IMR-90 (cell line): ENCODE measurements at places on chromosomes 11 and 22. TPM values are rescaled to one million over a fixed set of nuclear protein-coding genes. Genes with fewer than 3 reads are reported as not detected.
A peak's percentile ranks its signal among the peaks of the same experiment; 100 is the strongest.

The SAA1 gene
- total RNA-seq: not detected in 2 replicates

The OR52E8 gene
- not detected in 2 replicates for total RNA-seq

The C22orf31 gene
- total RNA-seq: not detected in 2 replicates

The AMBRA1 gene
- 16.7 and 18.3 TPM in 2 replicates for total RNA-seq

The RIMBP3C gene
- 0.28 and 0.36 TPM in 2 replicates for total RNA-seq

The SYTL2 gene
- total RNA-seq: 45.2 and 59.4 TPM in 2 replicates

The OR6X1 gene
- total RNA-seq: not detected in 2 replicates

The CARD18 gene
- not detected in 2 replicates for total RNA-seq

The FOLR2 gene
- total RNA-seq: not detected in 2 replicates

The APOA5 gene
- total RNA-seq: not detected in 2 replicates

GRCh38 chr22:46045459-46046298 is 68.7 kb upstream of the WNT7B start:
- H3K4me1 ChIP-seq: peaks cover 20% of the 10 kb centered on the region
- H3K27ac ChIP-seq: no peak overlapping the region
- H3K4me3 ChIP-seq: peak overlapping the region; percentile 53
- DNase-seq: no peak
- no peaks in the 10 kb centered on the region for H3K27me3 ChIP-seq

- H3K27me3 ChIP-seq: no peaks in the 10 kb centered on the region
- H3K27ac ChIP-seq: peak overlapping the region; percentile 66
- peak; percentile 98 for DNase-seq
- no peak overlapping the region for H3K4me3 ChIP-seq
Measured at GRCh38 chr11:120547811-120548681, 36.5 kb downstream of the GRIK4 start.

GRCh38 chr11:93024369-93024768 is 54.9 kb downstream of the MTNR1B start:
- peak; percentile 27 for DNase-seq
- no peaks in the 10 kb centered on the region for H3K36me3 ChIP-seq
- H3K4me1 ChIP-seq: peaks cover 14% of the 10 kb centered on the region
- no peak overlapping the region for H3K4me3 ChIP-seq

DNA sequence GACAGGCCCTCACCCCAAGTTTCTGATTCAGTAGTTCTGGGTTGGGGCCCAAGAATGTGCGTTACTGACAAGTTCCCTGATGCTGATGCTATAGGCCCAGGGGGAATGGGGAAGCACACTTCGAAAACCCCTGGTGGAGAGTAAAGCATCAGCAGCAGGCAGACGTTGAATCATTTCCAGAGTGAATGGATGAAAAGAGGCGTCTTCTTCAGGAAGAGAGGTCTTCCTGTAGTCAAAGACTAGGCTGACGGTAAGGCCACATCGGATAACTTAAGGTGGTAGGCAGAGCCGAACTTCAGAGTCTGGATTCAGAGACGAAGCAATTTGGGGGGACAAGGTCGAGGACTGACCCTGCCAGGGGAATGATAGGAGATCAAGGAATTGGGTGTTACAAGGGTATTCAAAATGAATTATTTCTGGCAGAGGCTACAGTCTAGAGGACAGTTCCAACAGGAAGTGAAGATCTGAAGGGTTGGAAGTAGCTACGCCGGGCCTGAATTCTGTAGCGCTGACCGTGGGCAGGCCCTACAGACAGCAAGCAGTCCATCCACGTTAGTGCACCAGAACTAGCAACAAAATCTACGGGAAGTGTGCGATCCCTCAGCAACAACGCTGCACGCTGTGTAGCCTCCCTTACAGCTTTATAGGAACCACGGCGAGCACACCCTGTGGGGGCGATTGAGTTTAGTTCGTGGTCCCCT is 862 bp upstream of the CENATAC start:
- peak overlapping the region; percentile 62 for H3K27ac ChIP-seq

GRCh38 chr22:40709752-40710413 is 30.6 kb downstream of the MCHR1 start:
- H3K27ac ChIP-seq: peak overlapping the region; percentile 95
- peaks cover 13% of the 10 kb centered on the region; the same call in 1 of the 2 replicates for H3K4me1 ChIP-seq
- peak; percentile 84 for DNase-seq
- no peaks in the 10 kb centered on the region for H3K27me3 ChIP-seq

DNA sequence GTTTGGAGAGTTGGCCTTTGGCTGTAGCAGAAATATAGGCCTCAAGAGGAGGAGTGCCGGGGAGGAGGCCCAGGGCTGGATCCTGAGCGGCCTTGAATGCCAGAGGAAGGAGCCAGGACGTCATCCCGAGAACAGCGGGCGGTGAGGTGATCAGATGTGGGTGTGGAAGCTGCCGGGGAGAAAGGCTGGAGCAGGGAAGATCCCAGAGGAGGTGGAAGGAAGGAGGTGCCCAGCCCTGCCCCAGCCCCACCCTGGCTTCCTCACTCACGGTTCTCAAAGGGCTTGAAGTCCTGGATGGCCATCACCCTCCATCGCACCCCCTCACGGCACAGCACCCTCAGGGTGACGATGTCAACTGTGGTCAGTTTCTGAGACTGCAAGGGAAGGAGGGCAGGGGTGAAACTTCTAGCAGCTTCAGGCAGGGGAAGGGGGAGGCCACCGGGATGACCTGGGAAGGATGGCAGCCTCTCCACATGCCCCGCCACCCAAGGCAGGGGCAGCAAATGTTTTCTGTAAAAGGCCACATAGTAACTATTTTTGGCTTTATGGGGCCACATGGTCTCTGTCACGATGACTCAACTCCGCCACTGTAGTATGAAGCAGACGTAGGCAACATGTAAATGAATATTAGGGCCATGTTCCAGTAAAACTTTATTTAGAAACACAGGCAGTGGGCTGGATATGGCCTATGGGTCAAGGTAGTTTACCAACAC is 10.7 kb downstream of the IL2RB start:
- no peaks in the 10 kb centered on the region for H3K36me3 ChIP-seq
- no peak overlapping the region for H3K4me3 ChIP-seq
- H3K27me3 ChIP-seq: peaks cover 34% of the 10 kb centered on the region
- no peak for DNase-seq

GRCh38 chr11:368414-369335 is 624 bp upstream of the B4GALNT4 start:
- DNase-seq: peak; percentile 18
- peaks cover 17% of the 10 kb centered on the region for H3K27me3 ChIP-seq
- no peak overlapping the region for H3K27ac ChIP-seq
- H3K4me1 ChIP-seq: peaks cover 7% of the 10 kb centered on the region
- peaks cover 16% of the 10 kb centered on the region for H3K36me3 ChIP-seq
